GM10248 (cell line): ENCODE measurements at places on chromosomes 13 and 19.

GRCh38 chr13:76968041-76968440 lies 19.7 kb downstream of the ACOD1 start:
- no peak for DNase-seq

DNA sequence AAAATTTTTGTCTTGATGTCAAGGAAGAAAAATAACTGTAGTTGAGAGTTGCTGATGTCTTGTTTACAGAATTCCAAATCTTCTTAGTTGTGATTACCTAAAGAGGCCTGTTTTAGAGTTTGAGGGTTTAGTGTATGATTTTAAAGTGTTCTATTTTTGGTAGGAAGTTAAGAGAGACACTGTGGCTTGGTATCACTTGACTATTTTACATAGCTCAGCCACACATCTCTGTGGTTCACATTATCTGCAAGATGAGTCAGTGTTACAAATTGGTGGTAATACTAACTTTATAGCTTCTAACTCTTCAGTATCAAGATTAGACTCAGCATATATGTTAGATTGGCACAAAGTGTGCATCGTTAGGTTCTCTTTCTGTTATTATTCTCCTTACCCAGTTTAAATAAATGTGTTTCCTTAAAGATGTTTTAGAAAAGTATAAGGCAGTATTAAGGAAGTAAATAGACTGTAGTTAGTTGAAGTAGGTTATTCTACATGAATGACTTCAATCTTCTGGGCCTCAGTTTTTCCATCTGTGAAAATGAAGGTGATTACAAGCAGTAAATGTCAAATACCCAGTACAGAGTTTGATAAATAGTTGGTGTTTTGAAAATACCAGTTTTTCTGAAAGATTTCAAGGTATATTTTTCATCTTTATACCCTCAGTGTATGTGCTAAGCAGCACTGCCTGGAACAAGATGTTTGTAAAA lies 33.4 kb downstream of the COG6 start:
- peak; percentile 8 for DNase-seq

DNA sequence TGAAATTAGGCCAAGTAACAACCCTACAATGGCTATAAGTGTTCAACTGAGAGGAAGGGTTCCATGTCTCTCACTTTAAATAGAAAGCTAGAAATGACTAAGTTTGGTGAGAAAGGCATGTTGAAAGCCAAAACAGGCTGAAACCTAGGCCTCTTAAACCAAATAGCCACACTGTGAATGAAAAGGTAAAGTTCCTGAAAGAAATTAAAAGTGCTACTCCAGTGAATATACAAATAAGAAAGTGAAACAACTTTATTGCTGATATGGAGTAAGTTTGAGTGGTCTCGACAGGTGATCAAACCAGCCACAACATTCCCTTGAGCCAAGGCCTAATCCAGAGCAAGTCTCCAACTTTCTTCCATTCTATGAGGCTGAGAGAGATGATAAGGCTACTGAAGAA lies 209.6 kb downstream of the KLF12 start:
- peak; percentile 8 for DNase-seq

DNA sequence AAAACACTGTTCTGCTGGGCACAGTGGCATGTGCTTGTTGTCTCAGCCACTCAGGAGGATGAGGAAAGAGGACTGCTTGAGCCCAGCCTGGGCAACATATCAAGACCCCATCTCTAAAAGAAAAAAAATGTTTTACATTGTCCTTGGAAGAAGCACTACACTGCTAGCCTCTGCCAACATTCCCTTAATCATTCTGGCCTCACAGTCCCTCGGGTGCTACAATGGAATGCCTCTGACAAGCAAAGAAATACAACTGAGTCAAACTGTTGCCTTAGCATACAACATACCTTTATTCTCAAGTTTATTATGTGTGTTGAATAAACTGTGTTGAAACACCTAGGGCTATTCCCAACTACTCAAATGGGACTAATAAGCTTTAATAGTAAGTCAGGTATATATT lies 56.1 kb downstream of the PSPC1 start:
- no peak for DNase-seq

DNA sequence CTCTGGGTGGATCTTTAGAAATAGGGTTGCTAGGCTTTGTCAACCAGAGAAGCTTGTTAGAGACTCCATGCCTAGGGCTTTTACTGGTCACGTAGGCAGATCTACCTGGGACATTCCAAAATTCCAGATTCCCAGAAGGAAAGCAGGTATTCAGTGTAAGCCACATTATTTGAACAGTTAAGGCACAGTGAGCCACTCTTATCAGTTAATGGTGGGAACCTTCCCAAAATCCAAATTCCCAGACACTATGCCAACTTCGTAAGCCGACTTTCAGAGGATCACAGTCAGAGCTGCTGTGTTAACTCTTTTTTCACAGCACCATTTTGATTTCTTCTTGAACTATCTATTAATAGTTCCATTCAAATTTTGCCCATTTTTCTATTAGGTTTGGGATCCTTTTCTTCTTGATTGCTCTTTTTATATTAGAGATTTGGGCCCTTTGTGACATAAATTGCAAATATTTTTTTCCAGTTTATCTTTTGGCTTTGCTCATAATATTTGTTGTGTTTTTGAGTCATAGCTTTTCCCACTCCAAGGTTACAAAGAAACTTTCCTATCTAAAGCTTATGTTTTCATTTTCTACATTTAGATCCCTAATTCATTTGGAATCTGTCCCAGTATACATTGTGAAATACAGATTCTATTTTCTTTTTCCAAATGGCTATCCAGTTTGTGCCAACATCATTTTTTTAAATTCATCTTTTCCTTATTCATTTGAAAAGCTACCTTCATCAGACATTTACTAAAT lies 77.3 kb downstream of the DHRS12 start:
- DNase-seq = no peak

GRCh38 chr13:22740264-22740663 lies 440.5 kb upstream of the SGCG start:
- DNase-seq = no peak

- DNase-seq = no peak
These were observed 423.4 kb downstream of the ITGBL1 start for GRCh38 chr13:101875717-101876393.
